ENCODE measurements at places on chromosomes 1 and 21. TPM values are rescaled to one million over a fixed set of nuclear protein-coding genes. Genes with fewer than 3 reads are reported as not detected.

GRCh38 chr1:32205401-32206370 is at the start of gene IQCC:
Gene IQCC (plus strand): TSS chr1:32205671. CDS start chr1:32205682, 11 bp downstream.
- peaks cover 35% of the 10 kb centered on the region for H3K4me1 ChIP-seq
- H3K4me3 ChIP-seq = peak within 1 kb of the TSS; percentile 61
- peaks cover 16% of the 10 kb centered on the region for H3K36me3 ChIP-seq
- peak; percentile 84 for DNase-seq
- peak within 1 kb of the TSS; percentile 63 for H3K27ac ChIP-seq

GRCh38 chr1:63547621-63548294 is 24.4 kb downstream of the EFCAB7 start:
- H3K27ac ChIP-seq = no peak overlapping the region
- no peaks in the 10 kb centered on the region for H3K27me3 ChIP-seq

Gene INTS3
- 18.2 TPM for total RNA-seq

Gene RAB25
- 17.6 TPM for total RNA-seq
